ENCODE measurements at places on chromosomes 11 and 22. TPM values are rescaled to one million over a fixed set of nuclear protein-coding genes. Genes with fewer than 3 reads are reported as not detected.

OTOG gene
- total RNA-seq = 0.15 TPM

MS4A12 gene
- not detected for total RNA-seq

ANO1 gene
- 0.86 TPM for total RNA-seq

SCN3B gene
- 0.12 TPM for total RNA-seq

Data from cardiac muscle cell (in vitro differentiated cells and primary cell).